Naive thymus-derived CD8-positive, alpha-beta T cell (primary cell): ENCODE measurements at places on chromosomes 11 and 22.

GRCh38 chr22:29030618-29031226 lies 30.9 kb downstream of the C22orf31 start:
- peak; percentile 9 for DNase-seq

- no peak for DNase-seq
These were observed 11.6 kb downstream of the MMP3 start for GRCh38 chr11:102831489-102832440.

DNA sequence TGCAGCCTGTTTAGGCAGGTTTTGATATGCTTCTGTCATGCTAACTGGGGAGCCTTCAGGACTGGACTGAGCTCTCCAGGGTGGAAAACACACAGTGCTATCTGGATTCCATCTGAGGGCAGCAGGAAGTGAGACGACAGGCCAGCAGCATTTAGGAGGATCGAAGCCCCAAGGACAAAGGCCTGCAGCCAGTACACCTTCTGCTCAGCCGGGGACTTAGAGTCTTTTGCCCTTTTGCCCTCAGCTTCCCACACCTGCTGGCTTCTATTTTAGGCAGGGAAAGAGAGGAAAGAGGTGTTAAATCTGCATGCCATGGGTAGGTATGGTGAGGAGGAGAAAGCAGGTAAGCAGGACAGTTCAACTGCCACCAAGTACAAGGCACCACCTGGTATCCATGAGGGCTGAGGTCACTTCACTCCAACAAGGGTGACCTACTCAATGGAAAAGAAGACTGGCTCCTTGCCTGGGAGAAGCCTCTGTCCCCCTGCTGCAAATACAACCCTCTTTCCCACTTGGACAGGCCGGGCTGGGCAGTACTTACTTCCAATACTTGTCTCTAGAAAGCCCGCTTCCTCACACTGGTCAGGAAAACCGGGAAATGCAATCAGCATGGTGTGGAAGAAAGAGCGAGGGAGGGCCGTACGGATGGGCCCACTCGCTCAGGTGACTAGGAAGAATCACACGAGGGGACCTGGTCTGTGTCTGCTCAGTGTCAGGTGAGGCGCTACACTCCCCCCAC lies 12.3 kb downstream of the LARGE2 start:
- DNase-seq = no peak

DNA sequence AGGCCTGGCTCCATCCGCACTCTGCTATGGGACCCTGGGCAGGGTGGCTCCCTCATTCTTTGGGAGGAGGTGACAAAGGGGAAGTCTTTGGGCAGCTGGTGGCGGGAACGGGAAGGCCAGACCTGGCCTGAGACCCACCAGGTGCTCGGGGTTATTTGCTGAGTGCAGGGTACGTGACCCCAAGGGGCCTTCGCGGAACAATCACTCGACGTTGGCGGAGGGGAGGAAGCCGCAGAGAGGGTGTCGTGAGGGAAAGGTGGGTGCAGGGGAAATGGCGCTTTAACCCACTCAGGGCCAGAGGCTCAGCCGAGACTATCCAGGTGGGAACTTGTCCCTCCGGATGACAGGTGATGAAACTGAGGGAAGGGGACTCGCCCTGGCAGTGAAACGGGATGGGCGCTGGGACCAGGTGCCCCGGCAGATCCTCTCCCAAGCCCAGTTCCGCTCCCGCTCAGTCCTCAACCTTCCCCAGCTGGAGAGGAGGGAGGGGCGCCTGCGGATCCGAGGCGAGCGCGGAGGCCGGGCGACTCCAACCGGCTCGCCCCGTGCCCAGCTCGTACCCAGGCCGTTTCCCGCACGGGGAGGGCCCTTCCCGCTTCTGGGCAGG lies 911 bp downstream of the A4GALT start:
- no peak for DNase-seq

- DNase-seq = no peak
These were observed 45.4 kb upstream of the DKK3 start for GRCh38 chr11:12053606-12054361.

- no peak for DNase-seq
These were observed 362.1 kb upstream of the PDGFD start for GRCh38 chr11:104526006-104526405.

DNA sequence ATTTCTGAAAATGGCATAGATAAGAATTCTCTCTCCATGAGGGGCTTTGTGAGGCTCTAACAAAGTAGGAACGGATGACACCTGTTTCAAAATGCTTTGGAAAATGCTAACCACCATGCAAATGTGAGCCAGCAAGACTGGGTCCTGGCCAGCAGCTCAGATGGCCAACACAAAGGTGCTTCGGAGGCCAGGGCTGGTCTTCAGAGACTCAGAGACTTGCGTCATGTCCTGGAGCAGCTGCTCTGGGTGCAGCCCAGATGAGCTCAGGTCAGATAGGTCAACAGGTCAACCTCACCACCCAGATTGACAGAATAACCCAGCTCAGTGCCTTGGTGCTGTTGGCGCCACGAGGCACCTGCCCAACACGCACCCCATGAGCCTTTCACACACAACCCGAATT lies 12.0 kb upstream of the TMEM121B start:
- DNase-seq = no peak

GRCh38 chr11:92628401-92629292 lies 340.8 kb upstream of the MTNR1B start:
- DNase-seq = no peak

DNA sequence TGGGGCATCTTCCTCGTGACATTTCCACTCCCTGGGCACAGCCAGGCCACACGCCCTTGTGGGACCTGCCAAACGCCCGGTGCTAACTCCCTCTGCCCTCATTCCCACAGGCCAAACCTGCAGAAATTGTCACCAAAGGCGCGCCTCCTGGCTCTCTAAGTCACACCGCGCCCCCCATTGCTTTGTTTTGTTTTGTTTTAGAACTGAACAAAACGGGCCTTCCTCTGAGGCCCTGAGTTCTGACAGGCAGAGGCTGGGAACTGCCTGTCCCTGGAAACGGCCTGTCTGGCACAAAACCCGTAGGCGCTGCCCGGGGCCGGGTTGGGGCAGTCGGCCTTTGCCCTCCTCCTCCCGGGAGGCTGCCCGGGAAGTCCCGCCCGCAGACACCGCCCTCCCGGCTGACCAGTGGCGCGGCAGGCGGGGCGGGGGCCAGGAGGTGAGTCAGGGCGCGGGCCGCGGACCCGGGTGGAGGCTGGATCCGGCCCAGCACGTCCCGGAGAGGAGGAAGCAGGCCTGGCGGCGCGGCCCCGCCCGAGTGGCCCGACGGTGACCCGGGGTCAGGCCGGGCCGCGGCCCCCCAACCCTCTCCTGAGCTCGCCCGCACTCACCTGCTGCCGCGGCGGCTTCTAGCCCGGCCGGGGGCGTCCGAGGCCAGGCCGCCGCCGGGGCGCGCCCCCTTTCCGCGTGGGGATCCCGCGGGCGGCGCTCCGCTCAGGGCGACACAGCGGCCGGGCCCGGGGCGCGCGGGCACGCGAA lies 465 bp downstream of the SUN2 start:
- peak; percentile 43 for DNase-seq

GRCh38 chr11:103257360-103257759 lies 148.1 kb downstream of the DYNC2H1 start:
- no peak for DNase-seq

DNA sequence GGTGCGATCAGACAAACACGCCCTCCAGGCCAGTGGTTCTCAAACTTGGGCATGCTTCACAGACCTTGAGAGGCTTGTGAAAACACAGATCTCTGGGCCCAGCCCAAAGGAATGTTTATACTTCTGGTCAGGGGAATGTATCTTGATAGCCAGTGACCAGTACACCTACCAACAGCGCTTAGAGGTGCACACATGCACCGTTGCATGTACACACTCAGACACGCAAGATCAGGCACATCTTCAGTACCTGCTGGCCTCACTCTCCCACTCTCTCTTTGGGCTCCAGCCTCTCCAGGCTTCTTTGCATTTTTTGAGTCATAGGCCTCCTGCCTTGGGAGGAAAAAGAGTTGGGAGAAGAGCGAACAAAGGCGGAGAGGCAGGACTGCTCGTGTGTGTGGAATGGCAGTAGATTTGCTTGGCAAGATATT lies 11.7 kb upstream of the FXYD6 start:
- DNase-seq = no peak

- DNase-seq = no peak
These were observed 5.2 kb downstream of the ACAD8 start for GRCh38 chr11:134258577-134258976.

GRCh38 chr11:32500001-32500400 lies 64.7 kb upstream of the WT1 start:
- no peak for DNase-seq

DNA sequence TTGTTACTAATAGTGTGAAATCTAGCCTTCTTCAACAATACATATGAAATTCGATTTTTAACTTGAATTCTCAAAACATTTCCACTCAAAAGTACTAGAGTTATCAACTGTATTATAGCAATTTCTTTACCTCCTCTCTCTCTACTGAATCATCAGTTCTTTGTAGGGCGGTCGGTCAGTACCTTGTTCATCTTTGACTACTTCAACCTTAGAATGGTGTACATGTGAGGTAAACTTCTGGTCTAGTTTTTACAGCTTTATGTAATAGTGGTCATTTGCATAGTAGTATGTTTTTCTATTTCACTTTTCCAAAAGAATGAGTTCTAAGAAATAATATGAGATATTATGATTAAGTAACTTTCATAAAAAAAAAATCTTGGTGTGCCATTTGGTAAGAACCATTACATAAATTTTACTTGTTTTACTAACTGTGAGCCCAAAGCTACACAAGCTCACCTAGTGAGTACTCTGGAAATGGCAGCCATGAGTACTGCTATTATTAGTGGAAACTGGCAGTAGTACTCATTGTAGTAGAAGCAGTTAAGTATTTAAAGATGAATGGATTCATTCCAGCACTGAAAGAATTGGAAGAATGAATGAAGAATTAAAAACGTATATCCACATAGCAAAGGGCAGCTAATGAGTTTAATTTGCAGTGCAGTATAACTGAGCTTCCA lies 30.1 kb downstream of the SESN3 start:
- no peak for DNase-seq

GRCh38 chr22:22940961-22941605 lies 53.5 kb downstream of the IGLL5 start:
- no peak for DNase-seq

DNA sequence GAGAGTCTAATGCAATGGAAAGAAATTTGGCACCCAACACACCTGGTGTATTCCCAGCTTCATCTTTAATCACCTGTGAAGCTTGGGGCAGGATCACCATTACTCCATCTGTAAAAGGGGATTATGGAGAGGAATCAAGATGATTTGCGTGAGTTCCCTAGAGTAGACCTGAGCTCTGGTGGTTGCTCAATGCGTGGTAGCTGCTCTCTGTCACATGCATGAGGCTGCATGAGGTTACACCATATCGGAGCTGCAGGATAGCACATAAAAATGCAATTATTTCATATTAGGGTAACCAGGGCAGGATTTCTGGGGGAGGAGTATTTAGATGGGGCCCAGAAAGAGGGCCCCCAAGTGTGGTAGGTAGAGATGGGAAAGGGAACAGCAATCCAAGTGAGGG lies 35.3 kb upstream of the CLMP start:
- no peak for DNase-seq

DNA sequence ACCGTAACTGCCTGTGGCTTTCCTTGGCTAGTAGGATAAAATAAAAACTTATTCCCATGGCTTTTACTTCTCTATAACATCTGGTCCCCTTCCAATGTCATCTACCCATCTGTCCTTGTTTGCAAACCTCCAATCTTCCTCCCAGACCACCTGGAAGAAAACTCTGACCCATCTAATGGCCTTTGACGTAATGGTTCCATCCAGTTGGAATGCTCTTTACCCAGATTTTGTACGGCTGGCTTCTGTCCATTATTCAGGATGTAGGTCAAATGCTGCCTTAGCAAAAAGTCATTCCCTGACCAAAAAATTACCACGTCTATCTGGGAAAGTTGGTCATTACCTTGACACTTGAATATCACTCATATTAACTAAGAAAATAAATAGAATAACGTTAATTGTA lies 577.9 kb upstream of the ANO5 start:
- DNase-seq = no peak

- no peak for DNase-seq
These were observed 697 bp upstream of the SCGB1A1 start for GRCh38 chr11:62418136-62418535.

DNA sequence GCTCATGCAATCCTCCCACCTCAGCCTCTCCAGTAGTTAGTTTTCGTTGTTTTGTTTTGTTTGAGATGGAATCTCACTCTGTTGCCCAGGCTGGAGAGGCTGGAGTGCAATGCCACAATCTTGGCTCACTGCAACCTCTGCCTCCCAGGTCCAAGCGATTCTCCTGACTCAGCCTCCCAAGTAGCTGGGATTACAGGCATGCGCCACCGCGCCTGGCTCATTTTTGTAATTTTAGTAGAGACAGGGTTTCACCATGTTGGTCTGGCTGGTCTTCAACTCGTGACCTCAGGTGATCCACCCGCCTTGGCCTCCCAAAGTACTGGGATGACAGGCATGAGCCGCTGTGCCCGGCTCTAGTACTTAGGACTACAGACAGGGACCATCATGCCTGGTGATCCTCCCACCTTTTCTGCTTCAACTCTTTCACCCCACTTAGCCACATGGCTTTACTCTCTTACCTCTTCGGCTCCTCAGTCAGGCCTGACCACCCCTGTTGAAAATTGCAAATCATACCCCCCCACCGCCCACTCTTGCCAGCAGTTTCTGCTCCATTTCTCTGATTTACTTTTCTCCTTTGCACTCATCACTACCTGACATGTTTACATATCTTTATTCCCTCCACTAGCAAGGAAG lies 157.1 kb upstream of the GRK3 start:
- no peak for DNase-seq

DNA sequence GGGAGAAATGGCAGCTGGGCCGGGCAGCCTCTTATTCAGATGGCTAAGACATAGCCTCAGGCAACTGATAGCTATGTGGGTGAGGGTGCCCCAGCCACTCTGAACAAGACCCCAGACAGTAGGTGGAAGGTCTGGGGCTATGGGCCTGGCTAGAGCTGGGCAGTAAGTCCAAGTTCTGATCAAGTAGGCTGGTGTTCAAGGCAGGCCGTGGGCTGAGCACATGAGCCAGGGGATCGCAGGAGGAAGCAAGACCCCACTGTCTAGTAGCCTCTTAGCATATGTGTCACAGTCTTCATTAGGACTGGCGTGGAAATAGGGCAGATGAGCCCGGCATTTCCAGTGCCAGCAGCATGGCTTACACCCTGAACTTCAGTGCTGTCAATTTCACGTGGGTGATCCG lies 192.1 kb downstream of the ADAMTS15 start:
- DNase-seq = no peak
